Ascending aorta (tissue), 2 donors: ENCODE measurements at places on chromosomes 1 and 21.
A peak's percentile ranks its signal among the peaks of the same experiment; 100 is the strongest.

- no peak overlapping the region for H3K4me3 ChIP-seq
- H3K36me3 ChIP-seq: no peaks in the 10 kb centered on the region
- no peak for DNase-seq
- no peak overlapping the region for H3K27ac ChIP-seq
These were observed 122.8 kb downstream of the LBR start for GRCh38 chr1:225304996-225305395.

DNA sequence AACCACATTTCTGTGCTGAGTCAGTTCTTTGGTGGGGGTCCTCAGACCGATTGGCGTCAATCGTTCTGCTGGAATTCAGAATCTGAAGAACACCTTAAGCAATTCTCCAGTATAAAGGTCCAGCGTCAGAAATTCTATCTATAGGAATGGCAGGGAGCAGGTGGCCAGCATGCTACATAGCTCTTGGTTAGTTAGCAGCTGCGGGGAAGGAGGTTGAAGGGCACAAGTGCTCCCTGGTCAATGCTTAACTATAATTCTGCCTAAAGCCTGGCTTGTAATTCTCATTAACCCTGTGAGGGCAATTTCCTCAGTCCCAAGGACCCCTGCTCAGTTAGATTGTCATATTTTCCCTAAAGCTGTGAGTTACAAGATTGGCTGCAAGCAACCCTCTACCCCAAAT, 54.3 kb upstream of the GALNT2 start:
- no peaks in the 10 kb centered on the region for H3K36me3 ChIP-seq
- DNase-seq: no peak
- no peaks in the 10 kb centered on the region for H3K27me3 ChIP-seq

GRCh38 chr1:183331091-183331742, 87.0 kb downstream of the NMNAT2 start:
- DNase-seq: no peak
- peaks cover 14% of the 10 kb centered on the region for H3K4me1 ChIP-seq
- H3K27me3 ChIP-seq: no peaks in the 10 kb centered on the region
- H3K4me3 ChIP-seq: no peak overlapping the region

DNA sequence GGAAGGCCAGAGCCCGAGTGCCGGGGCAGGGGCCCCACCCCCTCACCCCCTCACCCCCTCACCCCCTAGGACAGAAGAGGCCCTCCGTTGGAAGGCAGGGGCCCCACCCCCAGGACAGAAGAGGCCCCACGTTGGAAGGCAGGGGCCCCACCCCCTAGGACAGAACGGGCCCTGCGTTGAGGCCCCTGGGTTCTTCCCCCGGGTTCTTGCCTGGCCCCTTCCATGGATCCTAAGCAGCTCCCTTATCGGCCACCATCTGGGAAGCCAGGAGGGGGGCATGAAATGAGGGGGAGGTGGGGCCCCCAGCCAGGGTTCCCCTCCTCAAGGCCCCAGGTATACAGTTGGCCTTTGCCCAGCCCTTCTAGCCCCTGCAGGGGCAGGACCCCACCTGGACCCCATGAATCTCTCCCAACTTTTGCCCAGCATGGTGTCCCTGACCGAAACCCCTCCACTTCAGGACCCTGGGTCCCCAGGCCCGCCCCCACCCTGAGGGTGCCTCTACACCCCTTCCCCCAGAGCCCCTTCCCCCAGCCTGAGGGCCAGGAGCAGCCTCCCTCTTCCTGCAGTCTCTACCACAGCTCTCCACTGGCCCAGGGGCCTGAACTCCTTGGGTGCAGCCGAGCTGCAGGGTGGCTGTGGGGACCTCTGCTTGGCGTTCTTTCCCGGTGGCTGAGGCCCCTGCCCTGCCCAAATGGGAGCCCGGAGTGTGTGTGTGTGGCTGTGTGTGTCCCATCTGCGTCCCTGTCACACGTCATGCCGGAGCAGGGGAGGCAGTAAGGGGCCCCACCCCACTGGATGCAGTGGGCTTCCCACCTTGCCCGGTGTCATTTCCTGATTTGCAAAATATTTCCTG, 4.3 kb upstream of the VWA1 start:
- H3K27ac ChIP-seq: peak overlapping the region; percentile 82
- no peak overlapping the region for H3K4me3 ChIP-seq
- peaks cover 28% of the 10 kb centered on the region for H3K4me1 ChIP-seq
- no peaks in the 10 kb centered on the region for H3K36me3 ChIP-seq

DNA sequence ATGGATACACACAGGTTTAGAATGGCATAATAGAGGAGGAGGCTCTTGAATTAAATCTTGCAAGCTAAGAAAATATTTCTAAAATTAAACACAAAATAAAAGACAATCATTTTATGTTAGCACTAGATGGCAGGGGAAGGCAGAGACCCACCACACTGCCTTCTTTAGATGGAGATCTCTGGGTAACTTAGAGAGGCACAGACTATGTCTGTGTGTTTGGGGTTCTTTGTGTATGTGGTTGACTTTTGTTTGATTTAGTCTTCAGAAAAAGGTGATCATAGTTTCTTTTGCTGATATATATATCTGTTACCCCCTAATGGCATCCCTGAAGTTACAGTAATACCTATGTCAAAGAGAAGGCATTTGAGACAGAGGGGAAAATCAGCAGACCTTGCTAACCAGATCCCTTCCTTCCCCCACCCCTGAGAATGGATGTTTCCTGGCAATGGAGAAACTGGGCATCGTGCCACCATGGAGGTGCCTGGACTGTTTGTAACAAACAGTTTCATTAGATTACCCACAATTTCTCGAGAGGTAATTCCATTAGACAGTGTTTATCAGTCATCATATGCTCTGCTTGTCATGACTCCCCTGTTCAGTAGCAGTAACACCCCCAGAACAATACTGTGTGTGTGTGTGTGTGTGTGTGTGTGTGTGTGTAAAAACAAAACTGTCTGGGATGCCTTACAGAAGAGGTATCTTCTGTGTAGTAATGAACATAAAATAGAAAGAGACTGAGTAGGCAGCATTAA, 228.3 kb upstream of the DEPDC1 start:
- H3K27ac ChIP-seq: no peak overlapping the region
- H3K4me1 ChIP-seq: no peaks in the 10 kb centered on the region
- H3K27me3 ChIP-seq: no peaks in the 10 kb centered on the region
- H3K36me3 ChIP-seq: no peaks in the 10 kb centered on the region
- H3K4me3 ChIP-seq: no peak overlapping the region

DNA sequence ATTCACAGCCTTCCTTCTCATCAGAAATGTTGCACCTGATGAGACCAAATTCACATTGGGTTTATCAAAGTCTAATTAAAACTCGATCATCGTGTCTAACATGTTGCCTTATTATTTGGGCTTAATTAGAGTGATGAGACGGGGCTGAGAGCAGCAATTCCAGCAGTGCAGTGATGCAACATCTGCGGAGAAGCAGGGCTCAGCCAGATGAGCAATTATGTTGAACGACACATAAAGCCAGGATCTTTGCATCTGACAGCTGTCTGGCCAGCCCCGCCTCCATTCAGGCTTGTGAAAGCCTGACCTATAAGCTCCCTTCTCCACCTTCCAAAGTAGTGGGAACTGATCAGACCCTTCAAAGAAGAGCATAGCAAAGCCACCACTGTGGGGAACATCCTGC, 109.8 kb downstream of the C1orf94 start:
- no peaks in the 10 kb centered on the region for H3K27me3 ChIP-seq
- DNase-seq: no peak
- H3K36me3 ChIP-seq: no peaks in the 10 kb centered on the region
- no peaks in the 10 kb centered on the region for H3K4me1 ChIP-seq
- no peak overlapping the region for H3K27ac ChIP-seq

DNA sequence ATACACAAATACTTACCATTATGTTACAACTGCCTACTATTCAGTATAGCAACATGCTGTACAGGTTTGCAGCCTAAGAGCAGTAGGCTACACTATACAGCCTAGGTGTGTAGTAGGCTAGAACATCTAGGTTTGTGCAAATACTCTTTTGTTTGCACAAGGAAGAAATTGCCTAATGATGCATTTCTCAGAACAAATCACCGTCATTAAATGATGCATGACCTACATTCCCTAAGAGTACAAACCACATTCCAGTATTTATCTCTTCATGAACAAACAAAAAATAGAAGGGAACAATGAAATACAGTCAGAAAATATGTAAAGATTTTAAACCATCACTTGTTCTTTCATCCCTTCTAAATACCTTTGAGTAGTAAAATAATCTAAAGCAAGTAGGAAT, 109.7 kb upstream of the HP1BP3 start:
- H3K36me3 ChIP-seq: peaks cover 12% of the 10 kb centered on the region
- no peak overlapping the region for H3K4me3 ChIP-seq

DNA sequence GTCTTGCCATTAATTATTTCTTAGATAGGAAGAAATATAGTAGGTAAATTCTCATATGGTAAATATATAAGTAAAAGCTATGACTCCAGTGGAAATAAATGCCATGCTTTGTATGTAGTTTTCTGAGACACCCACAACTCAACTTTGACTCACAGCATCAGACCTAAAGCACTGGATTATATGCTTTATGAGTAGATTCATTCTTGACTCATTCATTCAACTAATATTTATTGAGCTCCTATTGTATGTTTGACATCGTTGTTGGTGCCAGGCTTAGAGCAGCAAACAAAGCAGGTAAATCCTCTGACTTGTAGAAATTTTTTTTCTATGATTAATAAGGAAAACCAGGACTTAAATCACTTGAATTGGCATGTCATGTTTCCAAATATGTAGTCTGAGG, 211.4 kb downstream of the PTPRC start:
- H3K27ac ChIP-seq: no peak overlapping the region
- H3K4me1 ChIP-seq: no peaks in the 10 kb centered on the region
- H3K4me3 ChIP-seq: no peak overlapping the region
- no peaks in the 10 kb centered on the region for H3K36me3 ChIP-seq
